ENCODE measurements at places on chromosomes 3 and 15.

GRCh38 chr3:106813742-106814141 is 563.5 kb upstream of the CCDC54 start:
- no peak for DNase-seq

GRCh38 chr3:73448041-73448440 is 176.7 kb downstream of the PDZRN3 start:
- DNase-seq = no peak

DNA sequence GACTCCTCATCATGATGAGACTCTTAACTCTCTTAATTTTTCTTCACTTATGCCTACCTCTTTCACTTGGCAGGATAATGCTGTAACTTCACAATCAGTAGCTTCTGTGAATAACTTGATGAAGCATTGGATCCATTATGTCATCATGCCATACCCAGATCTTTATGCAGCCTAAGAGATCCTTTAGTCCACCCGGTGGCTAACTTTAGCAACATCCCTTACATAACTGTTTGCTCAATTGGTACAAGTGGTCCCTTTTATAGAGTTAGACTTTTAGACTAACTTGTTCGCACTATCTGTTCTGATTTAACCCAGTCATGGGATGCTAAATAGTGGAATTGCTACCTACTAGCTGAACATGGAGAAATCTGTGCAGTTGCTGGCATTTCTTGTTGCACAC is 184.5 kb downstream of the USP13 start:
- no peak for DNase-seq

DNA sequence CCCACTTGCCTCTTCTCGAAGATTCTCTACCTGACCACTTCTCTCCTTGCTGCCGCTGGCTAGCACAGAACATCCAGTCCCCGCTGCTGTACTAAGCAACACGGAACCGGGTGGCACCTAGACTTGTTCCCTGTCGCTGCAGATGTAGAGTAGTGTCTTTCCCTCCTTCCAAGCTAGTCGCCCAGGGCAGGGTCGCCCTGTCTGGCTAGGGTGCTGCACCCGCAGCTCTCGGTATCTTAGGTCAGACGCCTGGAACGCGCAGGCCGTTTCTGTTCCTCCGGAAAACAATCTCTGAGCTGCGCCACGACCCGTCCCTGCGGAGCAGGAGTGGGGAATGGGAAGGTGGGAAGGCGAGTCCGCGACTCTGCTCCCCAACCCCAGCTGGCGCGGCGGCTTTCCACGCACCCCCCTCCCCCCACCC is 758 bp upstream of the SNX33 start:
- DNase-seq = no peak

GRCh38 chr3:156483002-156483401 is 71.9 kb downstream of the SSR3 start:
- no peak for DNase-seq

- peak; percentile 84 for DNase-seq
Measured at GRCh38 chr15:90402223-90402622, 14.2 kb downstream of the IQGAP1 start.

DNA sequence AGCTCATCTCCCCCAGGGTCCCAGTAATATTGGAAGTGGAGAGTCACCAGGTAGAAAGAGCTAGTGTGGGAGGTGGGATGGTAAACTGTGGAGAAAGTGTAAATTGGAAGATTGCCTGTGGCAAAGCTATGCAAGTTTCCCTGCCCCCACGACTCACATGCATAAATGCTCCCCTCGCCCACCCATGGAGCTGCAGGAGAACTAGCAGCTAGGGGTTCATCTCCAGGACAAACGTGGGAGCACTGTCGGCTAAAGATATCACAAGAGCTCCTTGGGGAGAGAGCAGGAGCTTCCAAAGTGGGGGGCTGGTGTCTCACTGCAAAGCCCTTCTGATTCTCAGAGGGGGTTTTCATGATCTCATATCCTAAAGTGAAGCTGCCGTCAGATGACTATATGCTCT is 91.4 kb upstream of the PLCL2 start:
- no peak for DNase-seq

DNA sequence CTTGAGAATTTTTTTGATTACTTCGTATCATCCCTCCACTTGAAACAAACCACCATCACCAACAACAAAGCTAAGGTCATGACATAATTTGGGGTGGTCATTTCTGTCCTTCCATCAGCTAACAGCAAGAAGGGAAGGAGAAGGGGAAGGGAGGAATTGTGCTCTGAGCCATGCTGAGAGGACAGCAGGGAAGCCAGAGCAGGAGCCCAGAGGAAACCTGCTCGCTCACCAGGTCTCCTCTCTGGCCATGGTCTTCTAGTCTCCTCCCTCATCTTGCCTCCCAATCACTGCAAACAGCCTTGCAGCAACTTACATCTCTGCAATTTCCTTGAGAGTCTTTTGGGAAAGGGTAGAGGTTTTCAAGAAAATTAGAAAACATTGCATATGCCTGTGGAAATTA is 196.7 kb downstream of the SSR3 start:
- DNase-seq = no peak

DNA sequence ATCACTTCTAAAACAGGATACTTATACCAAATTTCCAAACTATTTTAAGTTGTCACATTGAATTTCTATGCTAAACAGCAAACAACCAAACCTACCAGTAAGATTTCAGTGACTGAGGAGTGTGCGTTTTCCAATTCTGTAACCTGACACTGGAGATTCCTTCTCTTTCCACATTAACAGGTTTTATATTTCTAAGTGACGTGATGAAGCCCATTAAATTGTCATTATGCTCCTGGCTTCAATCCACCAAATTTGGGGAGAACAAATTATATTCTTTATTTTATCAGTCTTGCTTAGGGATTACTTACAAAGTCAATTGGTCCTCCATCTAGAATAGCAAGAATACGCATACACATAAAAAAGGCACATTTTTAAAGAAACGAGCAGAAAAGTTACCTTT is 764.8 kb upstream of the NR2F2 start:
- DNase-seq = no peak

DNA sequence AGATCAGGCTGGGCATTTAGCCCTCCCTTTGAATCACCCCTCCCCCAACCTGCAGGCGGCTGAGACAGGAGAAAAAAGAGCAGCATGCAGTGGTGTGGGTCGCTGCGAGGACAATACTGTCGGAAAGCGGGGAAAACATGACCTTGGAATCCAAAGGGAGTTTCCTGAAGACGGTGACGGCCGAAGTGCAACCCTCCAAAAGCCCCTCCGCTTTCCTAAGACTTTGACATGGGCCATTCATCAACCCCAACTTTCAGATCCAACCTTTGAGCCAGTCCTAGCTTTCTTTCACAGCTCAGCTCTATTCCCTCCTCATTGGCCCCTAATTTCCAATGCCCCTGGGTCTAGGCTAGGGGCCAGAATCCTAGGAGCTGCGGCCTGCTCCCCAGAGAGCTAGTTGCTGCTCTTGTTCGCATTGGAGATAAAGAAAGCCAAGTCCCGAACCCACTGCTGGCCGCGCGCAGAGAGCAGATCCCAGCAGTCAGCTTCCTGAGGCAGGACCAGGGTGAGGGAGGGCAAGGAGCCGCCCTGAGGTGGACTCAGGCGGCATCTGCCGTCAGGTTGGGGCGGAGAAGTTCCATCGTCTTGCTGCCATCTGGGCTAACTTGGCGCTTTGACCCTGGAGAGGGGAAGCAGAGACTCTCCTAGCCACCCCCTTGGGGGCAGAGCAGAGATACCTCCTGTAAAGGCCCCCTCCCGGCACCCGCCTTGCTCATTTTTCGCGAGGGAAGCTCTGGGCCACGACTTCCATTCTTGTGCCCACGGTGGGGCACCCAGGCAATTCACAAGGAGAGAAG is 914 bp downstream of the ZIC4 start:
- DNase-seq = no peak

GRCh38 chr15:77819048-77819850 is 186.5 kb upstream of the LINGO1 start:
- no peak for DNase-seq

DNA sequence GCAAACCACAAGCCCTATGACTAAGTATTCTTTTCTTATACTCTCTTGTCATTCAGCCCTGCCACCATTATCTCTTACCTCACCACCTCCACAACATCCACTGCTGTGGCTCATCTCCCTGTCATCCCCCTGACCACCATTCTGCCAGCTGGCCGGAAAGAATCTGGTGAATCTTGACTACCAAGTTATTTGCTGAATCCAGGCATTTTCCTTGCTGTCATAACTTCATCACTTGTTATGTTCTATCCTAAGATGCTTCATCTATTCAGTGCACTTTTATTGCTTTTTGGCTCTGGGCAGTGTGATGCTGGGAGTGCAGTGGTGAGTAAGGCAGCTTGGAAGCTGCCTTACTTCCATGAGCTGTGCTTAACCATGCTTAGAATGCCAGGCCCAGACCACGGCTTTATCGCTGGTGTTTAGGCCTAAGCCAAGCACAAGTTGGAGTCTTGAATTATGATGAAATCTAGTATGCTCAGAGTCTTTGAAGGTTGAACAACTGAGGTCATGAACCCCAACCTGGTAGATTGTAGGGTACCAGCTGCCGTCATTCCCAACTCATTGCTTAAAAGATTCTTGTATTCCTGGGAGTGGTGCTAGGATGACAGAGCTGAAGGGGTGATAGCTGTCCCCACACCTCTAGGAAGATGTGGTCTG is 27.0 kb upstream of the APH1B start:
- peak; percentile 98 for DNase-seq

DNA sequence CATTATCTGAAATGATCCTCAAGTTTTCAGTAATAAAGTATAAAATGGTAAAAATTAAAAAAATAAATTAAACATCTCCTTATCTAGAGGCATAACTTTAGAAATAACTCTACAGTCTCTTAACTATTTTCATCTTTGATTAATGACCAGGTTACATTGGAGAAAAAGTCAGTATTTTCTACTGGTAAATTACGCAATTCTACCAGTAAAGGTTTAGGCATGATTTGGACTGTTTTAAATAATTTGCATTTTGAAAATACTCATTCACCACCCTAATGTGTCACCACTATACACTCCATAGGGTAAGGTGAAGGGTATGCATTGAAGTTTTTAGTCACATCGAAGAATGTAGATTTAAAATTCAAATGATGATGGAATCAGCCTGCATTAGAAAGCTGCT is 45.9 kb upstream of the BCHE start:
- no peak for DNase-seq

GRCh38 chr15:69031013-69032001 is 16.8 kb downstream of the NOX5 start:
- no peak for DNase-seq

GRCh38 chr3:162998205-162998604 is 1501.6 kb downstream of the OTOL1 start:
- DNase-seq = peak; percentile 18

DNA sequence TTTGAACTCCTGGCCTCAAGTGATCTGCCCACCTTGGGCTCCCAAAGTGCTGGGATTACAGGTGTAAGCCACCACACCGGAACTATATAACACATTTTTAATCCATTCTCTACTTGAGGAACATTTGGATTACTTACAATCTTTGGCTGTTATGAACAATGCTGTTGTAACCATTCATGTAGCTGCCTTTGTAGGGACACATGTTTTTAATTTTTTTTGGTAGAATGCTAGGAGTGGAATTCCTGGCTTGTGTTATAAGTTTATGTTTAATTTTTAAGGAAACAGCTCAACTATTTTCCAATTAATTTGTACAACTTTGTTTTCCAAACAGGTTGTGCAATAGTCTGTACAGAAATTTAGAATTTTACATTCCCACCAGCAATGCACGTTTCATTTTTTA is 51.7 kb downstream of the GPR149 start:
- DNase-seq = no peak

- DNase-seq = peak; percentile 17
Measured at GRCh38 chr3:100629421-100630127, 20.2 kb downstream of the ADGRG7 start.

DNA sequence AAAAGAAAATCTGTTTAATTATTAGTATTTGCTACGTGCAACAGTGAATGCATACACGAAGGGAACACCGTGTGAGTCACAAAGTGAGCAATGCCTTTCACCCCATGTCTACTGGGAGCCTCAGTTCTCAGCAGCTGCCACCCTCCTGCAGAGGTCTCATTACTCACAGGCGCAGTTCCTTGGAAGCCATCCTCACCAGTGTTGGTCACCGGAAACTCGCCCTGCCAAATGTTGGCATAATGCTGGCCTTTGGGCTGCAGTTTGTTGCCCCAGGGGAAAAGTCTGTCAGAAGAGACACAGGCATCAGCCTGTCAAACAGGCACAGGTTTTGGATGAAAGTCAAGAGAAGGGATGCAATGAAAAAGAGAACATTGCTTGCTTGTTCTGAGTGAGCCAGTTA is 50.1 kb downstream of the SUMF1 start:
- peak; percentile 97 for DNase-seq

DNA sequence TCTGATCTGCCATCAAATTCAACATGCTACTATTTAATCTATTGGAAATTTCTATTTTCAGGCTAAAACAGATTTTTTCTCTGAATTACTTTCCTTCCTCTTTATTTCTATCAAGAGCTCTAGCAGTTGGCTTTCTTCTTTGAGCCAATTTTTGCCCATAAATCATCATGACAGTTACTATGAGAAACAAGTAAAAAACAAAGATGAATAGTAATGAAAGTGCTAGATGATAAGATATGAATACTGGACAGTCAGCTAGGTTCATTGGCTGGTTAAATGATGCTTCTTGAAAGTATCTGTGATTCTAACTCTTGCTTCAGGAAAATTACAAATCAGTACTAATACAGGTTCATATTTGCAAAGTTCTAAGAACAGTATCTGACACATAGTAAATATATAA is 38.6 kb upstream of the NANOGP8 start:
- DNase-seq = no peak

GRCh38 chr3:37545479-37545878 is 316.2 kb upstream of the CTDSPL start:
- DNase-seq = no peak

GRCh38 chr3:65478551-65479500 is 559.9 kb downstream of the MAGI1 start:
- DNase-seq = no peak

DNA sequence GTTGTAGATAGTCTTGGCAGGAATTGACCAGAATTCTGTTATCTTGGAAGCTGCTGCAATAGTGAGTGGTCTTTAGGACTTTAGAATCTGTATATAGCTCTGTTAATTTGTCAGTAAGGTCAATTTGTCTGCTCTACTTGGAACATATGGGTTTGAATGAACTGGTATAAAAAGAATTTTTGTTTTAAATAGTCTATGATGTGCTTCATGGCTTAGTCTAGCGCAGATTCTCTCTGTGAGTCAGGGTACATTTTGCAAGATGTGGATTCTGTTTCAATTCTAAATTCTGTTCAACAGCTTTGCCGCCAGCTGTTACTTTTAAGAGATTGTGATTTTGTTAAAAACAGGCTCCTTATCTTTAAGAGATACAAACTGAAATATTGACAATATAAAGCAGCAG is 135.9 kb upstream of the AGBL1 start:
- no peak for DNase-seq

- DNase-seq = peak; percentile 27
Measured at GRCh38 chr15:66779331-66780009, 77.4 kb downstream of the SMAD6 start.

DNA sequence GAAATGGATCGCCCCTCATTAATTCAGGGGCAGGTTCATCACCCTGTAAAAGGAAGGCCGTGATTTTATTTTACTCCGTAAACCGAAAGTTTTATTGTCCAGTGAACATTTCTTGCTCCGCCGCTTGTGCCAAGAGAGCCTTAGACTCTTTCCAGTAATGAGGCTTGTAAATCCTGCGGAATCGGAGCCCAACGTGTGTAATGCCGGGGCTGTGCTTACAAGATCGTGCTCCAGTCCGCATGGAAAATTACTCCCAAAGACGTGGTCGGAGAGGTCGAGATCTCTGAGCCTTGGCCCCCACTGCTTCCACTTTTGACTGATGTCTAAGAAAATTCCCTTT is 649 bp upstream of the PLOD2 start:
- DNase-seq = peak; percentile 69
